Heart right ventricle (tissue), 16 donors: ENCODE measurements at places on chromosomes 12 and 14. TPM values are rescaled to one million over a fixed set of nuclear protein-coding genes. Genes with fewer than 3 reads are reported as not detected.

Gene VDR
- total RNA-seq, result 0.15 TPM

Gene GALNT8
- 4.1 TPM for total RNA-seq

Gene DDIT3
- total RNA-seq, result 15.5 TPM

Gene HHIPL1
- total RNA-seq, result 1.4 TPM

Gene CCDC184
- total RNA-seq, result 0.30 TPM

Gene KRT75
- total RNA-seq, result not detected

Gene SLC39A9
- total RNA-seq, result 19.3 TPM

Gene TCL1B
- total RNA-seq, result not detected

Gene IRAK3
- 9.3 TPM for total RNA-seq

Gene C12orf54
- total RNA-seq, result not detected

Gene COQ5
- total RNA-seq, result 47.3 TPM

Gene ESR2
- 1.2 TPM for total RNA-seq

Gene NOXRED1
- total RNA-seq, result not detected

Gene AKAP3
- 4.0 TPM for total RNA-seq

Gene PRKD1
- total RNA-seq, result 3.0 TPM

Gene RBP5
- 0.34 TPM for total RNA-seq

Gene BCL7A
- 14.7 TPM for total RNA-seq

Gene TMEM116
- 37.6 TPM for total RNA-seq

Gene IGF1
- total RNA-seq, result 8.5 TPM

Gene PCBP2
- 558 TPM for total RNA-seq

Gene IL31
- not detected for total RNA-seq

Gene JPH4
- total RNA-seq, result 0.30 TPM

Gene KRT84
- not detected for total RNA-seq
